Kidney epithelial cell (primary cell): ENCODE measurements at places on chromosomes 6 and 20. TPM values are rescaled to one million over a fixed set of nuclear protein-coding genes. Genes with fewer than 3 reads are reported as not detected.

DNA sequence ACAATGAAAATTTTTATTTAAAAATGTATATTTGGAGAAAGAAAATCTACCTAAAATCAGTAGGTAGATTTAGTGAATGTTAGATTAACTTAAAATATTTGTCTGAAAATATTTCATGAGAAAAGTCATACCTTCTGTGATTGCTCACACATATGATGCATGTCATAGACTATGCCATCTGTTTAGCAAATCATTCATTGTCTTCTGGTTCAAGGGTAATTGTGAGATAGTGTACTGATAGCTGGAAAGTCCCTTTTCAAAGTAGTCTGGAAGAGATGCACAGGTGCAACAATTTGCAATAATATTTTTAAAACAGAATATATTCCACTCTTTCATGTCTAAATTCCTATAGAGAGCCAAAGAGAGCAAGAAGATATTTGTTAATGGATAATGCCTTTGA, 21.0 kb upstream of the RNF217 start:
- DNase-seq = no peak

DNA sequence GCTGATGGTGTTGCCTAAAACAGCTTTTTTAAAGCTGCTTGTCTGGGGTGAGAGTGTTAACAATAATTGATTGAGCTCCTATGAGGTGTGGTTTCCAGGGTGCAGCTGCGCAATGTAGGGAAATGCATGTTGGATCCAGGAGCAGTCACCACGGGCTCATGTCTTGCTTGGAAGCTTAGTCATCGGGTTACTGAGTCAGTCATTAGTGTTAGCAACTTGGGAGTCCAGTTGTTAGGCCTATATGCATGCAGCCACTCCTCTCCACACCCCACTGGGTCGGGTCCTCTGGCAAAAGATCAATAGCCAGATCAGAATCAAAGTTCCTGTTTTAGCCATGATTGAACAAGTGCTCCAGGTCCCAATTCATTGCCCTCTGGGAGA, 271.7 kb upstream of the CHD6 start:
- peak; percentile 2 for DNase-seq

- DNase-seq = no peak
These were observed 118.4 kb upstream of the RUNX2 start for GRCh38 chr6:45209762-45210161.

GRCh38 chr6:127298475-127298874, 31.8 kb downstream of the RNF146 start:
- no peak for DNase-seq

DNA sequence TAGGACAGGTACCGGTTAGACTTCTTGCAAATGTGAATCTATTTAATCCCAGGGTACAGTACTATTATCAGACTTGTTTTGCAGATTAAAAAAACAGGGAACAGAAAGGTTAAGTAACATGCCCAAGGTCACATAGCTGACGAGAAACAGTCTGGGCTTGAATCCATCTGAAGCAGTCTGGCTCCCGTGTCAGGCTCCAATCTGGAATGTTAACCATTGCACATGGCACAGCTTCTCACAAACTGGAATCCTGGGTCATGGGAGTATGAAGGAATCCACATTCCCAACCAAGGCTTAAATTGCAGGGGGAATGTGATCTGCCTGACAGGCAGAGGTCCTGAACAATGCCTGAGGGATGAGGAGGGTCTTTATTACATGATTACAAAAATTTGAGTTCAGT, 187.5 kb upstream of the SPTLC3 start:
- no peak for DNase-seq

DNA sequence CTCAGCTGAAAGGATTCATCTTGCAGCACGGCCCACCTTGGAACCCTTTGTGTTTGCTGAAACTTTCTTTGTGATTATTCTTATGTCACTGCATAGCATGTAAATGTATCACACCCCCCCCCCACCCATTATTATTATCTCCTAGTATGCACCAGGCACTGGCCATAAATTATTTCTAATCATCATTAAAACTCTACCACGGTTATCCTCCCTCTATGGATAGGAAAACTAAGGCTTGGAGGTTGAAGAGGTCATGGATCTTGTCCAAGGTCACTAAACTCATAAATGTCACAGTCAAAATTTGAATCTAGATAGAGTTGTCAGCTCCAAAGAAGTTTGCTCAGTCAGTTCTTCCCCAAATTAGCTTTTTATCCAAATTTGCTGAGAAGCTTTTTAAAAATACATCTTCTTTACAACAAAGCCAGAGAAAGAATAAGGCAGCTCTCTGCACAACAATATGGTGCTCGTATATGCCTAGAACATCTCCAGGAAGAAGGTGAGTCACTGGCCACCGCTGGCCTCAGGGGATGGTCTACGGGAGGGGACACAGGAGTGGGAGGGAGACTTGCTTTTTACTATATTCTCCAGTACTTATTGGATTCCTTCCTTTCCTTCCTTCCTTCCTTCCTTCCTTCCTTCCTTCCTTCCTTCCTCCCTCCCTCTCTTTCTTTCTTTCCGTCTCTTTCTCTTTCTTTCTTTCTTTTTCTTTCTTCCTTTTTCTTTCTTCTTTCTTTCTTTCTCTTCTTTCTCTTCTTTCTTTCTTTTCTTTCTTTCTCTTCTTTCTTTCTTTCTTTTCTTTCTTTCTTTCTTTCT, 134.5 kb downstream of the VEGFA start:
- no peak for DNase-seq

GRCh38 chr20:11338496-11339306, 579.0 kb upstream of the BTBD3 start:
- DNase-seq = no peak

- no peak for DNase-seq
These were observed 198.7 kb downstream of the GMPR start for GRCh38 chr6:16437095-16437494.

- no peak for DNase-seq
These were observed 436.0 kb downstream of the PLCB1 start for GRCh38 chr20:8568075-8568474.

DNA sequence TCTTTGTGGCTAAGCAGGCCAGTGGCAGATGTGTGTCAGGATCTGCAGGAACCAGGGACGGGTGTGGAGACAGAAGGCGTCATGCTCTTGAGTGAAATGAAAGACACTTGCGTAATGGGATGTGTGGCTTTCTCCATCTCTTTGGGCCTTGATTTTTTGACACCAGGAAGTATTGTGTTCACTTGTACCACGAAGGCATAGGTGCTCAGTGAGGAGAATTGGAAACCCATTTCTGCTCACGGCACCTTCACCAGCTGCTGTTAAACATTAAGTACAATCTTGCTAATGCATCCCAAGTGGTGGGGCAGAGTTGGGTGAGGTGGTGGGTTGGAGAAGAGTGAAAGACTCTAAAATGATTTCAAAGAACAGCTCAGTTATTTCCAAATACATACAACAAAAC, 30.0 kb downstream of the GJA10 start:
- no peak for DNase-seq

DNA sequence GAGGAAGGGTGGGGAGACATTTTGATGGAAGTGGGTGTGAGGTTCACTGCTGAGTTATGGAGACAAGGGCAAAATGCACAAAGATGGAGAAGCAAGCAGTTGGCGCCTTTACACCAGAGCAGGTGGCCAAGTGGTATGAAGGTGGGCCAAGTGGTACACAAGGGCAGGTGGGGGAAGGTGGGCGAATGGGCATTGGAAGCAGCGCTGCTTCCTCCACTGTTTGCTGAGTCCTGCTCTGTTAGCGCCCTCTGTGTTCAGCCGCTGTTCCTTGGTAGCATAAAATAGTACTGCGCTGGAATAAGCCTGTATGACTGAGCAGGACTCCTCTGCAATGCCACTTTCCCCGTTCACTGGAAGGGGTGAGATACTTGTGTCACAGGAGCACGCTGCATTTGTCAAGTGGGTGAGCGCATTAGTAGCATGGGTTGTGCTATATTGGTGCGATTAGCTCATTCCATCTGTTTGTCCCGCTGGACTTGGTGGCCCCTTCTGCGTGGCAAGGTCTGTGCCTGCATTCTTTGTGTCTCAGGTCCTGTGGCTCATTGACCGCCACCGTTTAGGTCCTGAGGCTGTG, 116.4 kb downstream of the TOX2 start:
- no peak for DNase-seq

- no peak for DNase-seq
These were observed 50.0 kb downstream of the ADAT2 start for GRCh38 chr6:143400258-143401067.

DNA sequence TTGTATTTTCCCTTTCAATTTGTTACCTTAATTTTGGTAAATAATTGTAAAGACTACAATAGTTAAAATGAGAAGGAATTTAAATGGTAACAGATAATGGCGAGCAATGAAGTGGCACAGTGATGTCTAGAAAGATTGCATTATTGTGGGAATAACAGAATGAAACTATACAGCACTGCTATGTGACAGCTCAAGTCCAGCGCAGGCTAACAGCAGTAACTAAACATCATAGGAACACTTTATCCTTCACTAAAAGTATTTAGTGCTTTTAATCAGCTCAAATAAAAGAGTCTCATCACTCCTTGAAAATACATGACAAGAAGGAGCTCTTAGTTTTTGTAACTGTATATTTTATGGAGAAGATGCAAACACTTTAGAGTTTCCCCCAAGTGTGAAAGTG, 190.8 kb downstream of the TENT5A start:
- no peak for DNase-seq

GRCh38 chr6:13368731-13369115, 40.4 kb upstream of the TBC1D7 start:
- no peak for DNase-seq

The FAM83C gene
- total RNA-seq = not detected in 2 replicates

The IL17F gene
- not detected in 2 replicates for total RNA-seq

The SRSF12 gene
- total RNA-seq = 8.3 and 10.1 TPM in 2 replicates
